ENCODE measurements at places on chromosomes 1 and 21. TPM values are rescaled to one million over a fixed set of nuclear protein-coding genes. Genes with fewer than 3 reads are reported as not detected.

UTS2 gene
- total RNA-seq: not detected

EVA1B gene
- total RNA-seq: 44.1 TPM

CHD5 gene
- 0.29 TPM for total RNA-seq

HAO2 gene
- not detected for total RNA-seq

UBIAD1 gene
- total RNA-seq: 13.8 TPM

RSPH1 gene
- 0.23 TPM for total RNA-seq

RHBDL2 gene
- 1.4 TPM for total RNA-seq

AMY1B gene
- not detected for total RNA-seq

GRCh38 chr21:39127506-39127905 lies 55.7 kb downstream of the PSMG1 start:
- no peak for DNase-seq

DNA sequence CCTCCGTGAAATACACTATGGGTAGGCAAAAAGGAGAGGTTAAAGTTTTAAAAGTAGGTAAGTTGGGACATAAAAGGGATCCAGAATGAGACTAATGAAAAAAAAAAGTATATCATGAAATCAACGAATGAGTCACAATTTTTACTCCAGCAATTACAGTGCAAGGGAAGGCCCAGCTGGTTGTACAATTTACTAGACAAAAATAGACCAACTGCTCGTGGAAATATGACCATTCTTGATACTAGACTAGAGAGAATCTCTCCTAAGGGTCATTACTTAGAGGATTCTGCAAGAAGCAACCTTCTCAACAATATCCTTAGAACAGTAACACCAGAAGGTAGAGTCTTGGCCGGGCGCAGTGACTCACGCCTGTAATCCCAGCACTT lies 55.1 kb upstream of the EFHD2 start:
- peak; percentile 33 for DNase-seq

GRCh38 chr21:15774590-15774989 lies 44.8 kb downstream of the USP25 start:
- DNase-seq: no peak

DNA sequence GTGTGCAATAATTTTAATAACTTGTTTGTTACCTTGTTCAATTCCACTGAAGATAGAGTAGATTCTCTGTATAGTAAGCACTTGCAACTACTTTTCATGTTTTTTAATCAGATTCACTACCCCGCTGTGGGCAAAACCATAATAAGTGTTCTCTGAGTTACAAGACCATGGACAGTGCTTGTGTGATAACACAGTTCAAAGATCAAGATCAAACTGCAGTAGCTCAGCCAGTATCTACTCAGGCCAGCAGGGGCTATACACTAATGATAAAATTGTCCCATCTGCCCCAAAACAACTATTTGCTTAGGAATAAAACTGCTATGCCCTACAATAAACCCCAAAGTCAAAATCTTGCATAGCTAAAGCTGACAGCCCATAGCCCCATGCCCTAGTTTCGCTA lies 129.6 kb downstream of the LRRC7 start:
- no peak for DNase-seq

DNA sequence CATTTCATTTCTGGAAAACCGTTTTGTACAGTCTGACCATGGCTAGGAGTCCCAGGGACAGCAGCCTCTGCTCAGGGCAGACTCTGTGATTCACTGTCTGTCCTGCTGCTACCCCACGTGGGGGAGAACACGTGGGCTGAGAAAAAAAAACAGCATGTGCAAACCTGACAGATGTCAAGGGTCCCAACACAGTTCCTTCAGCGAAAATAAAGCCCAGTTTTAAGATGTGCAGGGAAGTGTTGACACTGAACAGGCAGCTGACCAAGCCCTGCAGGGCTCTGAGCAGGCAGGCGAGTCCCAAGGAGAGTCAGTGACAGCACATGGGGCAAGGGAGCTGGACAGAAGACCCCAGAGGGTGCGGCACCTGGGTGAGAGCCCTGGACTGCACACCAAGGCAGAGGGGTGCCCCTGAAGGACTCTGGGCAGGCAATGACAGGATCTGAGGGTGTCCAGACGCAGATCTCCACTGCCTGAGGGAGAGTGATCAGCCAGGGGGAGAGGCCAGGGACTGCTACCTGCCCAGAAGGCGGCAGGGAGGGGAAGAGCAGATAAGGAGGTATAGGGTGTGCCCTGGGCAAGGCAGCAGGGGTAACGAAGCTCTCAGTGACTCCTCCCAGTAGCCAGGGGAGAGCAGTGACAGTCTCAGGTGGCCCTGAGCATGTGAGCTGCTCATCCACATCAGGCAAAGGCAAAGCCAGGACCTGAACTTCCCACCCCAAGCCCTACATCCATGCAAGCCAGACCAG lies 5.1 kb upstream of the SPATC1L start:
- peak; percentile 73 for DNase-seq

GRCh38 chr1:65955503-65955902 lies 162.8 kb downstream of the PDE4B start:
- DNase-seq: no peak

GRCh38 chr1:161298116-161298515 lies 11.7 kb downstream of the MPZ start:
- no peak for DNase-seq

- no peak for DNase-seq
Measured at GRCh38 chr1:186845576-186846210, 16.9 kb downstream of the PLA2G4A start.

DNA sequence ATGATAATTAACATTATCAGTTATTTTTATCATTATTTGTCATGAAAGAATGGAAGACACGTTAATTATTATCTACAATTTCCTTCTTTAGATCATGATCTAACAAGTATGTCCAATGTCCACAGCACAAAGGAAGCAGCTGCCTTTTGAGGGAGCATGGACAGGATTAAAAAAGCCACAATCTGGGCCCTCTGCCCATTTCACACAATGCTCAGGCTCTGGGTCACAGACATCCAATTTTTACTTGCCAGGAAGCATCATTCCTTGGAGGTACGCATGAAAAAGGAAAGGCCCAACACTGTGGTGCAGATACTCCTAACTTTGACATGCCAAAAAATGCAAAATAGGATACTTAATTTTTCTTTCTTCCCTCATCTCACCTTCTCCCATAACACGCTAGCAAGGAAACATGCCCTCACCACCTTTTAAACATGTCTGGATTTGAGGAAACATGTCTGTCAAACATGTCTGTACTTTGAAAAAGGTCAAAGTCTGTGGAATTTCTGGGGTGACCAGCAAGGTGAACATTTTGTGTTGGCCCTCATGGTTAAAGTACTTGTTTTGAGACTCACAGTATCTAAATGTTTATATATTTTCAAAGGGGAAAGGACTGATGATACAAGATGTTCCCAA lies 40.0 kb downstream of the GADD45A start:
- peak; percentile 84 for DNase-seq

GRCh38 chr1:179384027-179384426 lies 18.3 kb downstream of the AXDND1 start:
- DNase-seq: no peak

DNA sequence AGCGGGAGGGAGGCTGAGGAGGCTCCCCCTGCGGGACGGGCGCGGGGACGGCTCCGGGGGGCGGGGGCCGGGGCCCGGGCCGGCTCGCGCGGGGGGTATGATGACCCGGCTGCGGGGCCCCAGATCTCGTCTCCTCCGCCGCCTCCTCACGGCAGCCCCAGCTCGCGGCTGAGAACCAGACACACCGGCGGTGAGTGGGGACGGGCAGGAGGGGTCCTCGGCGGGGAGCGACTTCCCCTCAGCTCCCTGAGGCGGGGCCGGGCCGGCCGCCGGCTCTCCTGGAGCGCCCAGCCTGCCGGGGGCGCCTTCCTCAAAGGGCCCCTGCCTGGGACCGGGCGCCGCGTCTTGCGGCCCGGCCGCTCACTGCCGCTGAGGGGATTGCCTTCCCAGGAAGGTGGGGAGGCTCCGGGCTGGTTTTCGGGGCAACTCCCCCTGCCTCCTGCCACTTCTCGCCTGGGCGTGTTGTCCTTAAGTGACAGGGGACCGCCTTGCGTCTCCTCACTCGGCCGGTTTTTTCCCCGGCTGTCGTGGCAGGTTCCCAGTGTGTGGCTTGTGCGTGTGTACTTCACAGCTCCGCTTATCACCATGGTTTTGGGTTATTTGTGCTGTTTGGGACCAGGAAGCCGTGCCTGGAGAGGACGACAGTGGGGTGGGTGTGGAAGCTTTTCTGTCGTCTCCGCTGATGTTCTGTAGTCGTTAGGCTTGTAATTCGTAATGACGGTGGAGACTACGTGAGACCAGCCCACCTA lies 800 bp downstream of the HIPK1 start:
- peak; percentile 50 for DNase-seq

DNA sequence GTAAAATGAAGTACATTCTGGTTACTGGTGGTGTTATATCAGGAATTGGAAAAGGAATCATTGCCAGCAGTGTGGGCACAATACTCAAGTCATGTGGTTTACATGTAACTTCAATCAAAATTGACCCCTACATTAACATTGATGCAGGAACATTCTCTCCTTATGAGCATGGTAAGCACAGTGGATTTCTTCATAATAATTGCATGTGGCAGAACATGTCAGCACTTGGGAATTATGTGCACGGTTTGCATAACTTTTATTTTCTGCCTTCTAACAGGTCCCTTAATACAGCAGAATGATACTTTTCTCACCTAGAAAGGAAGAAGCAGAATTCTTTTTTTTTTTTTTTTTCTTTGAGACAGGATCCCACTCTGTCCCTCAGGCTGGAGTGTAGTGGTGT lies 3.8 kb downstream of the CTPS1 start:
- DNase-seq: no peak

Data from Daoy (cell line).